ENCODE measurements at places on chromosomes 6 and 20.

DNA sequence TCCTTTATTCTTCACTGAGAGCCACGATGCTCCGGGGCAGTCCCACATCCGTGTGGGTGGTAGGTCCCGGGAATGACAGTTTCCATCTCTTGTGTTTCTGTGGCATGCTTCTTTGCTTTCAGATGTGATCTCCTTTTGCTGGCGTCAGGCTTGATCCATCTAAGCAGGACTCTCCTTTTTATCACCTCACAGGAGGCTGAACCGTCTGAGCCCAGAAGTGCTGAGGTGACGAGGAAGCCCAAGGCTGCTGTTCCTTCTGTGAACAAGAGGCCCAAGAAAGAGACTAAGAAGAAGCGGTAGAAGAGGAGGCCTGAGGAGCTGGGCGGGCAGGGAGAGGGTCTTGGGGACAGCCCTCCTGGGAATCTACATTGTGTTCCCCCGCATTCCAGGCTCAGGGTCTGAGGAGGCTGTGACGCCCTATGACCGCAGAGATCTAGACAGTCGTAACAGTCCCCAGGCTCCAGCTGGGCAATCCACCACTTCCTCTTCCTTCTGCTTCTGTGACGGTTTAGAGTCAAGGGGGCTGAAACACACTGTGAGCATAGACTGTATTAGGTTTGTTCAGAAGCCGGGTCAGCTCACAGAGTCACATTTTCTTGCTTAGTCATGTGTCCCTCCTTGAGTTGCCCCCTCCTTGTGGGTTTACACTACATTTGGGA lies 26.8 kb downstream of the MANBAL start:
- no peak for DNase-seq

- no peak for DNase-seq
Observed at GRCh38 chr6:109743739-109744138, 52.6 kb downstream of the FIG4 start.

- no peak for DNase-seq
Observed at GRCh38 chr6:20841806-20842205, 307.5 kb downstream of the CDKAL1 start.

DNA sequence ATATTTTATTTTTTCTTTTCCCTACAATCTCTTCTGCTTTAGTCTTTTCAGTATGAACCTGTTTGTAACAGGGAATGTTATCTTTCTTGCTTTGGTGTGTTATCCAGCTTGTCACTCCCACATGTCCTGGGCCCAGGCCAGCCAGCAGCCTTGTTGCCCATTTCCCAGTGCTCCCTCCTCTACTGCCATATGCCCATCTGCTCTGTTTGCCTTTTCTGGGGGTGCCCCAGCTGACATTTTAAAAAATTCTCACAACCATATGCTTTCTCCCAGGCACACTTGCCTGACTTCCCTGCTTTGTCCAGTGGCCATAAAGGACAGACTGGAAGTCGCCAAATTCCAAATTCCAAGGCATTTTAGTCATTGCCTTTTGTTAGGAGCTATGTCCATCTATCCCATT lies 23.6 kb upstream of the LMBRD1 start:
- DNase-seq: no peak

GRCh38 chr20:23192469-23192868 lies 106.3 kb upstream of the CD93 start:
- no peak for DNase-seq

- DNase-seq: no peak
Observed at GRCh38 chr20:4766631-4767030, 44.9 kb downstream of the PRND start.

DNA sequence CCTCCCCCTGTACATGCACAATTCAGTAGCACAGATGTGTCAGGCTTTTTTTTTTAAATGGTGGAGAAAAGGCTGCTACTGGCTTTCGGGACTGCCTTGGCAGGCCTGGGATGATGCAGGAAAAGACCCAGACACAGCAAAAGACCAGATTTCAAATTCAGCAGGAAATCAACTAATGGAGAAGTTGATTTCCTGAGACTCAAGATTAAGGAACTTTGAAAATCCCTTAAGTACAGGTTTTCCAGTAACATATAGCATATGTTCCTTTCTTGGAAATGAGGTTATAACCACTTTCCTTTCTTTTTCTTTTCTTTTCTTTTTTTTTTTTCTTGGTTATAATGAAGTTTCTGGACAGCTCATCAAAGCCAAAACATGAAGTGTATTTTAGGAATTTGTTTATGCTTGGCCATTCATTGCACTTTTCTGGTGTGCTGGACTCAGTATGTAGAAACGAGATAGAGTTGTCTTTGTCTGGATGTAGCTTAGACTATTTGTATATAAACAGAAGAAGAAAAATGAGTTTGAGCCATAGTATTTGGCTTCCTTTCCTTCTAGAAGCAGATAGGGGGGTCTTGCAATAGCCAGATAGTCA lies 119.4 kb downstream of the SASH1 start:
- DNase-seq: no peak

- no peak for DNase-seq
Observed at GRCh38 chr20:4830696-4831095, 109.0 kb downstream of the PRND start.

- no peak for DNase-seq
Observed at GRCh38 chr6:49522710-49523593, 23.2 kb downstream of the GLYATL3 start.

DNA sequence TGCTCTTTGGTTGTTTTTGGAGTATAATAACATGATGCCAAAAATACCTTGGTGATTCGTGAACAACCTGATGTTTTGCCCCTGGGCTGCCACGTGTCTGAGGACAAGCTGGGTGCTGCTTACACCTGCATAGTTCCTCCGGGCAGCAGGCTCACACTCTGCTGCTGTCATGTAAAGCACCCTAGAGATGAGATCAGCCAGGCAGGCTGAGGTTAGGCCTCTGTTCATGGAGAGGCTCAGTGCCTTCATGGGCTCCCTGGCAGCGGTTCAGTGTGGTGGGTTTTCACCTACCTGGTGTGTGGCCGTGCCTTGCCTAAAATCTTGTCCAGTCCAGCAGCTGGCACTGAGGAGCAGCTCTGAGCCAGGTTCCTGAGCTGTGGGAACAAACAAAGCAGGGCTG lies 60.1 kb upstream of the TAGAP start:
- no peak for DNase-seq

DNA sequence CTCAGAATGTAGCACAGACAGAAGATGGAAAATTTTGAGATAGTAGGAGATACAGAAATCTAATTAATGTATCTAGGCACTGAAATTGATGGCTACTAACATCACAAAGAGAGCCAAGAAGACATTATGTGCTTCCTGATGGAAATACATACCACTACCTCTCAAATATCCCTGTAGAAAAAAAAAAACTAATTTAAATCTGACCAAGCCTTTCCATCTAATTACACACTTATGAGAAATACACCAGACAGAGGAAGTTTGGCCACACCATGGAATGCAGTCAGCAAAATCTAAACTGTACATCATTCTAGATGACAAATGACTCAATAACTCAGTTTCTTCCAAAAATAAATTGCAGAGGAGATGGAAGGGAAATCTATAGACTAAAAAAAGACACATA lies 18.9 kb downstream of the VPS52 start:
- DNase-seq: no peak

- DNase-seq: no peak
Observed at GRCh38 chr6:89387516-89388201, 24.4 kb downstream of the RRAGD start.
